ENCODE measurements at places on chromosomes 11 and 22. TPM values are rescaled to one million over a fixed set of nuclear protein-coding genes. Genes with fewer than 3 reads are reported as not detected.

OR4D11 gene
- not detected for total RNA-seq

BATF2 gene
- 1.8 TPM for total RNA-seq

MMP27 gene
- 0.14 TPM for total RNA-seq

DNA sequence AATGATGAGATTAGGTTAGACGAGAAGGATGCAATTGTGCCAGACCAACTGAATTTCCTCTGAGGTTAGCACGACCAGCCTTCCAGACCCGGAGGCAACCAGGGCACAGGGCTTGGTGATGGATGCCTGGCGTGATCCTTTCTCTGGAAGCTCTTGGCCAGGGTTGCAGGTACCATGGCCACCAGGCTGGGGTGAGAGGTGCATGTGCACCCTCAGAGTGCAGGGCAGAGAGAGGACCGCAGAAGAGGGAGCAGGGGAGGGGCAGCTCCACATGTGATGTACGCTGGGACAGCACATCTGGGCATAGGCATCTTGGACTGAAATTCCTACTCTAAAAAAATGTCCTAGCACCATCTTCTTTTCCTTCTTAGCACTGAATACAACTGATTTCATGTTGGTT is 10.9 kb downstream of the KCNJ1 start:
- DNase-seq, result no peak

DNA sequence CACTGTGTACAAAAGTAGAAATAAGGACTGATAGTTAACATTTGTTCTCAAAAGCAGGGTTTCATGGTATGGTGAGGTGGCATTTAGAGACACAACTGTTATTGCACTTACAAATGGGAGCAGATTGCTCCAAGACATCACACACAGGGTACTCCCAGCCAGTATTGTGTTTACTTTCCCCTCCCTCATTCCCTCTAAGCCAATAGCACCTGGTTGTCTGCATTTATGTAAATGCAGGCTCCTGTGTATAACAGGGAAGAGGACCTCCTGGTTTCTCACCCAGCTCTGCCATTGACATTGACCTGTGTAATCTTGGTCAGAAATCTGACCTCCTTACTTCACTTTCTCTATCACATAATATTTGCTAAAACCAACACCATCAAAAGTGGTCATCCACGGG is 154.4 kb downstream of the NAV2 start:
- no peak for DNase-seq

DNA sequence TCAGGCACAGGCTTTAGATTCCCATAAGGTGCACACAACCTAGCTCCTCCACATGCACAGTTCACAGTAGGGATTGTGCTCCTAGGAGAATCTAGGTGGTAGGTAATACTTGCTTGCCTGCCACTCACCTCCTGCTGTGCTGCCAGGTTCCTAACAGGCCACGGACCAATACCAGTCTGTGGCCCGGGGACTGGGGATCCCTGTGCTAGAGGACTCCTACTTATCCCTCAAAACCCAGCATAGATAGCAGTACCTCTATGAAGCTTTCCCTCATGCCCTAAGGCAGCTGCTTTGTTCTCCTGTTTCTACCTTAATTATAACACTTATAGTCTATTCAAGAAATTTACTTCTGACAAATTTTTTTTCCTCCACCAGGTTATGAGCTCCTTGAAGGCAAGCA is 36.7 kb downstream of the ARHGAP20 start:
- DNase-seq, result no peak

GRCh38 chr11:87263979-87264378 is 226.2 kb downstream of the TMEM135 start:
- DNase-seq, result no peak

DNA sequence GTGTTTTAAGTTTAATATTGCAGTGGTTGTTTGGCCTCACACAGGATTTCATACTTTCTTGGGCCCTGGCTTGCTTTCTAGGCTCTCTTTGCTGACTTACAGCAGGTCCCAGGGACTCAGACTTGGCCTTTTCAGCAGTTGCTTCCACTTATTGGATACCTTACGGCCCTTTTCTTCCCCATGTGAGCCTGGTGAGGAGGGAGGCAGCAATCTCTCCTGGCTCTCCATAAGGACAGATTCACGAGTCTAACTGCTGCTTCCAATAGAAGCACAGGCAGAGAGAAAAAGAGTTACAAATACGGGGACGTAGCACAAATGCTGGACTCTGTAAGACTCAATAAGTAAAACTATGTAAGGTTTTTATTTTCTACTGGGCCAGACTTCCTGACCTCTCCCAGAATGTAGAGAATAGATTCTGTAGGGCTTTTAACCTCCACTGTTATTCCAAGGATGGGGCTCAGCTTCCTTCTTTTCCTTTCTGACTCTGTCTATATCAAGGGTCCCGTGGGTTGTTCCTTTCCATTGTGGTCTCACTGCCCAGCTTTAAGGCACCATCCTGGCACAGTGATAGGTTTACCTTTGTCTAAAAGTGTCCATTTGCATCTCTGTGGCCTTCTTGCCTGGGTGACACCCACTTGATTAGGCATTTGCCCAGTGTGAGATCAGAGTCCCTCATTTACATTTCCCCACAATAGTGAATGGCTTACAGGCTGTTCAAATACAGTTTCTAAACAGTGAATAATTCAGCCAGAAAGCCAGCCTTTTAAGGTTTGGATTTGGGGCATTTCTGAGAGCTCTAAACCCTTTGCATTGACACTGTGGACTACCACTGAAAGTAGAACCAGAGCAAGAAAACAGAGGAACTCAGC is 92.8 kb downstream of the RASSF10 start:
- no peak for DNase-seq

RNH1 gene
- 209 TPM for total RNA-seq

- peak; percentile 16 for DNase-seq
Measured at GRCh38 chr11:117805045-117805444, 8.0 kb upstream of the DSCAML1 start.

TRPT1 gene
- 19.9 TPM for total RNA-seq

ESAM gene
- 76.9 TPM for total RNA-seq

Measured in posterior vena cava (tissue), 2 donors.